ENCODE measurements at places on chromosomes 7 and 10.
A peak's percentile ranks its signal among the peaks of the same experiment; 100 is the strongest.

DNA sequence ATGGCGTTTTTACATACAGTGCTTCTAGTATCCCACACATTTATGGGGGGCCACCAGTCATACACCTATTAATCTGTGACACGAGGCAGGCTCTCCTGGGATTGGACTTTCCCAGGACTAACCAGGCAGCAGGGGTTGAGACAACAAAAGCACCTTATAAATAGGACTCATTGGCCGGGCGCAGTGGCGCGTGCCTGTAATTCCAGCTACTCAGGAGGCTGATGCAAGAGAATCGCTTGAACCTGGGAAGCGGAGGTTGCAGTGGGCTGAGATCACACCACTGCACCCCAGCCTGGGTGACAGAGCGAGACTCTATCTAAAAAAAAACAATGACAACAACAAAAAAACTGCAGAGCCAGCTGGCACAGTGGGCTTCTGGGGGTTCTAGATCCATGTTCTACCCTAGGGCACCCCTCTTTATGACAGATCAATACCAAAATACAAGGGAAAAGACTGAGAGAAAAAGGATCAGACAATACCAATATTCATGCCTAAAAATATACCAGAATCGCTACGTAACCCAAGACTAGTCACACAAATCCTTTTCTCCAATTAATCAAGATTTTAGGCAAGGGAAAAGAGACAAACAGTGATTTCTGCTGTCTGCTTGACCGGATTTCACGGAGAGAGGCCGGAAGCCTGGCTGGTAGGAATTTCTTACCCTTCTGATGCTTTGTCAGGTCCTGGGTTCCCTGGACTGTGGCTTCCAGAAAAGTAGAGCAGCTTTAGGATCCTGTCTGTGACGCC, 98.4 kb upstream of the CCNY start:
- no peak for DNase-seq

GRCh38 chr7:143433759-143434158, 9.5 kb upstream of the TAS2R60 start:
- no peak for DNase-seq

DNA sequence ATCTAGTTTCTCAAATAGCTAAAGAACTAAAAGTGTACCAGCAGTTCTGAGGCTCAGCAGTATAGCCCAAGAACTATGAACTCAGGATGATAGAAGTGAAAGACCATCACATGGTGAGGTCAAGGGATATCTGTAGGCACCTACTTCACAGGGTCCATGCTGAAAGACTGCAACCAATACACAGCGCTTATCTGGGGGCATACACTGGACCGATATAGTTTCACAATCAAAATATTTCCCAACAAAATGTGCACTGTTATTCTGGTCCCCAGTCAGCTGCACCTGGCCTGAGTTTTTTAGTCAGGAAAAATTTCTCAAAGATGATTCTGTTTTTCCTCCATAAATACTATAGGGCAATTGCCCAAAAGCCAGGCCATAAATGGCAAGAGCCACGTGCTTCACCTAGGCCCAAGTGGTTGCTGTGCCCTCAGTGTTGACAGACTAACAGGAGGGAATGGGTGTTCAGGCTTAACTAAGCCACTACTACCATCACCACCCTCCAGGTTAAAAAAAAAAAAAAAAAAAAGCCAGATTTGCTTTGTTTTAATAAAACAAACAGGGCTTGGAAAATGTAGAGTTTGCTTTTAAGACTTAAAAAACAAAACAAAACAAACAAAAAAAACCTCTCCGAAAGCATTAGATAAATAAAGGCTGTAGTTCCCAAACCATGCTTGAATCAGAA, 58.5 kb downstream of the OGDH start:
- DNase-seq, result no peak

GRCh38 chr10:45354261-45354660, 19.8 kb upstream of the ALOX5 start:
- DNase-seq, result no peak

DNA sequence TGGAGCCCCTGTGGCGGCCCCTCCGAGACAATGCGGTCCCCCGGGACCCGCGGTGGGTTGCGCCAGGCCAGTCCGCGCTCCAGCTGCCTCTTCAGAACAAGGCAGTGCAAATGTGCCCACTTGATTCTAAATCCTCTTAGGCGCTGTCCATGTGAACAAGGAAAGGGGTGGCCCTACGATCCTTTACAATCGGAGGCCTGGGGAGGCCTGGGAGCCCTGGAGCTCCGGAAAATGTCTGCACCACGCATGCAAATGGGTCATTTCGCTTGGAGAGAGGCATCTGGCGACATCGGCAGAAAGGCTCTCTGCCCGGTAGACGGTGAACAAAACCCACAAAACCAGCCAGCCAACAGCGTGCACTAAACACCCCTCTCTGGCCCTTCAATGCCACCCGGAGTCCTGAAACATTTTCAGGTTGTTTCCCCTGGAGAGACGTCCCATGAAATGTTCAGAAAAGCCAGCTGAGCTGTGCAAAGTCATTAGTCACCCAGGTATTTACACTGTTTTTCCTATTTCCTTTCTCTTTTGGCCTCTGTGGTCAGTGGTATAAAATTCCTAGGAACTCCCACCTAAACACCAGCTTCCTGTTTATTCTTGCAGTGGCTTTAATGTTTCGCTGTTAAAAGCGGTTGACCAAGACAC, 102.8 kb upstream of the ZNF438 start:
- peak; percentile 42 for DNase-seq

DNA sequence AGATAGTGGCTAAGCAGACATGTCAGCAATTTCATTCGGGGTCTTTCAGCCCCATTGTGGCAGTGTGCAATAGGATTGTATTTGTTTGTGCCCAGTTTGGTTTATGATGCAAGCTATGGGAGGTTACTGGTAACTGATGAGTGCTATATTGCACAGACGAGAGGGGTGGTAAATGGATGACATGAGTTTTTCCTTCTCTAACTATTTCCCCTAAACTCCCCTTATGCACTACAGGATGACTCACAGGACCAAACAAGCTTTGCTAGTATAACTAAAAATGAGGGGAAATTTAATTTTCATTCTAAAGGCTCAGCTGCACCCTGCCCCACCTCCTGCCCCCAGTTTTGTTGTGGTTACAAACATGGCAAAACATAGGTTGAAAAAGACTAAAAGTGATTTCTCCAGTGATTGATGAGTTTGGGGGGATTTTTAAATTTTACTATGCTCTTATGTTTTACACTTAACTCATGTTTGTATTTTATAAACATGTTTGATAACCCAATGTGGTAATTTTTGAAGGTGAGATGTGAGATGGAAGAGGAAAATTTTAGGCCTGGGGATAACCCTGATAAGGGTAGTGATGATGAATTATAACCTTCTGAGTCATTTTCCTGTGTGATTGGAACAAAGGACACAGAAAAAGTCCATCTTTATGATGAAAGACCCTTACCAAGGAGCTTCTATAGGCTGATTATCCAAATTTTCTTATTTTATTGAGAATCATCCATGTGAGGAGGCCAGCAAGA, 60.8 kb upstream of the NAMPT start:
- peak; percentile 62 for DNase-seq

- DNase-seq, result no peak
These were observed 21.1 kb upstream of the EZH2 start for GRCh38 chr7:148905093-148905666.

DNA sequence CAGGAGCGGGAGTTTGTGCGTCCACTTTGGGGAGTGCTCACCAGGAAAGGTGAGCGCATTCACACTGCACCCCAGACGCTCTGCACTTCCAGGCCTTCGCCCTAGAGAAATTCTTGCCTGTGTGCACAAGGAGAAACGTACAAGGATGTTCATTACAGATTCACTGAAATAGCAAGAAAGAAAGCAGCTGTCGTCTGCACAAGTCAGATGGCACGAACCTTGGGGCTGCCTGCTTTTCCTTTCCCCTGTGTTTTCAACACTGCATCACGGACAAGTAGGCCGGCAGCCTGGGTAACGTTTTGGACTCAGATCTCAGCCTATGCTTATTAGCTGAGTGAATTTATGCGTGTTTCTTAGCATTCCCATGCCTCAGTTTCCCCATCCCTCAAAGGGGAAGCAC, 546.8 kb upstream of the FOXK1 start:
- DNase-seq, result no peak

DNA sequence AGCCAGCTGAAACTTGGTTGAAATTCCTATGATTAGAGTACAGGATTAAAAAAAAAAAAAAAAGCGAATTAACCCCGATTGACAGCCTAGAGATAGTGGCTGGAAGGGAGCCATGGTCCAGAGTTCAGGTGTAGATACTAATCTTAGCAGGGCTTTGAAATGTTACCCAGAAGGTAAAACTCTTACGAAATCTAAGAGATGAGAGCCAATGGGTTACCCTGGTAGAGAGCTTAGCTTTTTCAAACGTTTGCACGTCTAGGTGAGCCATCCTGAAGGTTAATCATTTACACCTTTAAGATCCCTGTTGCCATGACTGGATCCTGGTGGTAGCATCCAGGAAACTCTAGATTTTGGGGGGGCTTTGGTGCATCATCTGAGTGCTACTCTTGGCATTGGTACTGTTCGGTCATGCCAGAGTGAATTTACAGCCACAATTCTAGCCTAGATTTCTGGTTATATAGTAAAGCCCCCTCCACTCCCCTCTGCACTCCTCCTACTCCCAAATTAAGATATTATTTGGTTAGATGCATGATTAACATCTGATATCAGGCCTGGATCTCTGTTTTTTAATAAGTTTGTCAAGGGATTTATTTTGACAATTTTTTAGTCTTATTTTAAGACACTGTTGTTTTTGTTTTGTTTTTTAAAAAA, 1.2 kb downstream of the AGFG2 start:
- DNase-seq, result no peak

DNA sequence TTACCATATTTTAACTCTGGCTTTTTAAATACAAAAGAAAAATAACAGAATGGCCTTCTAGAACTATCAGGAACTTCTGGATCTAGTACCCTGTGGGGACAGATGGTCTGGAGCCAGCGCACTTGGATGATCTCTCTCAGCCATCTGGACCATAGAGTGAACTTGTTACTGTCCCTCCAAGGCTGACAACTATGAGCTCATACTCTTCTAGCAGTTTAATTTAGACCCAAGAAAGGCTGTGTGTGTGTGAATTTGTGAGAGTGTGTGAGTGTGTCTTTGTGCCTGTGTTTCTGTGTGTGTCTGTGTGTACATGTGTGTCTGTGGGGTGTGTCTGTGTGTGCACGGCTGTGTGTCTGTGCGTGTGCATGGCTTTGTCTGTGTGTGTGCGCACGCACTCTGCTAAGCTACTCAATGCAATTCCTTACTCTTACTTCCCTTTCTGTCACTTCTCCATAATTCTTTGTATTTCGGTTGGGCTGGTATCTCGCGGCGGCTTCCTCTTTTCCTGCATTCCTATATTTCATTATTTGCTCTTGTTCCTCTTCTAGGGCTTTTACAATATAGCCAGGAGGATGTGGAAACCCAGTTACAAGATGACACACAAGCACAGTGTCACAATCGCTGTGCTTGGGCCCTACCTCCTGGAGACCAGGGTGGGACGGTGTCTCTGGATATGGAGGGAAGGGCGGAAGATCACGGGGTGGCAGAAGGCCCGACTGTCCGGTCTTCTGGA, 51.9 kb downstream of the IKZF1 start:
- no peak for DNase-seq

DNA sequence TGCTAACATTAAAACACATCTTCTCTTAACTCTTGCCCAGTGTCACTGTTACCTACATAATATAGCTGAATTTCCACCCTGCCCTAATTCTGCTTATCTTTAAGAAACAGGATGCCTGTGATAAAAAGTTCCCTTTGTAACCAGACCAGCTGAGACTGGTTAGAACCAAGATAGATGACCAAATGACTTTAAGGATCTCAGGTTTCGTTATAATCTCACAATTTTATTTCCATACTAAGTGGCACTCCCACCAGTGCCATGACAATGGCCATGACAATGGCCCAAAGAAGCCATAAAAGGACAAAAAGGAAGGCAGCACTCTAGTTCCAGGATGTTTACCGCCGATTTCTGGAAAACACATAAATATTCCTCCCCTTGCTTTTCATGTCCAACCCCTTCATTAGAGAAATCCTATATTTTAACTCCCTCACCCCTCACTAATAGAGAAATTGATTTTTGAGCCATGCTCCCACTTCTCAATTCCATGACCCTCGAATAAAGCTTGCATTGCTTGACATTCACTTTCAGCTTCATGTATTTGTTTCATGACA, 126.1 kb downstream of the ELAPOR2 start:
- DNase-seq, result no peak

GRCh38 chr7:114784746-114785145, 137.1 kb upstream of the MDFIC start:
- no peak for DNase-seq

- no peak for DNase-seq
These were observed 45.3 kb downstream of the ZNRF2 start for GRCh38 chr7:30329716-30330115.

- DNase-seq, result peak; percentile 52
These were observed 83.9 kb upstream of the PDLIM1 start for GRCh38 chr10:95374597-95375209.

DNA sequence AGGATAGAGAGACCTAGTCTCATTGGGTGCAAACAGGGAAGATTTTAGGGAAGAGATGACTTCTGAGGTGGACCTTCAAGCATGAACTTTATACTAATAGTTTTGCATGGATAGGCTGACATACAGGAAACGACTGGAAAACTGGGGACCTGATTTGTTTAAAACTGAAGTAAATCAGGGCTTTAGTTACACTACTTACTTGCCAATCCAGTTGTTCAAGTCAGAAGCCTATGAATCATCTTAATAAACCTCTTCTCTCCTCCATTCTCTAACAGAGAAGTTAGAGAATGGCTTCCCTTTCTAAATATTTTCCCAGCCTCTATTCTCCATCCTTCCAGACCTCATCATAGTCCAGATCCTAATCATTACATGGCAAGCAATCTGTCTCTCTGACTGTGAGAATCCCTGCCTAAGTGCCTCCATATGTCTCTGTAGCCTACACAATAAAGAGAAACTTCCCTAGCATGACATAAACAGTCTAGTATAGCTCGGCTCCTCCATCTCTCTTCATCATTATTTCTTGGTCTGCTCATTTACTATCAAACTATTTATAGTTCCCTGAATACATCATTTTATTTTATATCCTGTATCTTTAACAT, 55.8 kb downstream of the PRKG1 start:
- no peak for DNase-seq

DNA sequence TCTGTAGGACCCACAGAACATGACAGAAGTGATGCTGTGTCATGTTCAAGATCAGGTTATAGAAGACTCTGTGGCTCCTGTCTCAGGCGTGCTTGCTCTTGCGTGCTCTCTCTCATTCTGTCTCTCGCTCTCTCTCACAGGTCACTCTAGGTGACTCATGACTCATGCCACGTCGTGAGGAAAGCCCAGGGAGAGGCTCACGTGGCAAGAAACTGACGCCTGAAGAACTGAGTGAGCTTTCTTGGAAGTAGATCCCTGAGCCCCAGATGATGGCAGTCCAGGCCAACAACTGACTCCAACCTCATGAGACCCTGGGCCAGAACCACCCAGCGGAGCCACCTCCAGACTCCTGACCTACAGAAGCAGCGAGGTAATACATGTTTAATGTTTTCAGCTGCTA, 103.3 kb downstream of the DNMBP start:
- DNase-seq, result peak; percentile 96

DNA sequence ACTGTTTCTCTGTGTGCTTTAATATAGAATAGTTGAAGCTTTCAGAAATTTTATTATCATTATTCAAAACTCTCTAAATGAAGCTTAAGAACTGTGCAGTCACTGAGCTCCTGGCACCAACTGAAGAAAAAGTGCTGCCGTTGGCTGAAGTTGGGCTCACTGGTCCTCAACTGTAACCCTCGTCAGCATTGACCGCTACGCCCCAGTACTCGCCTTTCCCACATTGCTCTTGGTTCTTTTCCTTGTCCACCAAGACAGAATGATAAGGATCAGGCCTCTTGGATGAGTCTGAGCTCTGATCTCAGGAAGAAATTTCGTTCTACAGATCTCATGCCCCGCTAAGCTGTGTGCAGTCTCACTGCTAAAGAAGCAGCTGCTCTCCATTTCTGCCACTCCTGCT, 7.9 kb upstream of the TAF3 start:
- no peak for DNase-seq

All from NCI-H226 (cell line).